ENCODE measurements at places on chromosomes 13 and 19.

DNA sequence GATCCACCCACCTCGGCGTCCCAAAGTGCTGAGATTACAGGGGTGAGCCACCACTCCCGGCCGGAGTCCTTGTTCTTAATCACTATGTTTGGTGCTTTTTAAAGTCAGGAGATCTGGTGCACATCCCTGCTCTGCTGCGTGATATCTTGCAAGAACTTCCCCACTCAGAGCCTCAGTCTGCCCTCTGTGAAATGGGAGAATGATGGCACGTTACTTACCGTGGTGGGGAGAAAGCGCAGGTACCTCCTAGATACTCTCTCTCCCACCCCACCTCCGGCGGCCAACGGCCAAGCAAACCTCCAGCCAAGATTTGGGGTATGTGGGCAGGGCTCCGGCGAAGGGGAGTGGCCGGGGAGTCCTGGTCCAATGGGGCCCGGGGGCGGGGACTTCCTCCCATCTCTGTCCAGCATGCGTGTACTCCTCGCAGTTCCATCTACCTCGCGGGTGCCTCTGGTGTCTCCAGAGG, at the start of gene RYR1:
TSS of gene RYR1 (plus strand) at position 424 of the 466 bp plus-strand sequence. CDS start 139 bp downstream, outside the sequence.
- peak within 1 kb of the TSS; percentile 76 for H3K4me3 ChIP-seq
- DNase-seq: peak; percentile 22
- peaks cover 5% of the 10 kb centered on the region for H3K36me3 ChIP-seq
- peaks cover 13% of the 10 kb centered on the region for H3K4me1 ChIP-seq
- no peak within 1 kb of the TSS for H3K27ac ChIP-seq

- H3K27ac ChIP-seq: peak overlapping the region; percentile 32
- no peaks in the 10 kb centered on the region for H3K36me3 ChIP-seq
- H3K4me1 ChIP-seq: peaks cover 9% of the 10 kb centered on the region
- H3K27me3 ChIP-seq: no peaks in the 10 kb centered on the region
- no peak for DNase-seq
Observed at GRCh38 chr19:9836021-9836420, 903 bp downstream of the PIN1 start.

DNA sequence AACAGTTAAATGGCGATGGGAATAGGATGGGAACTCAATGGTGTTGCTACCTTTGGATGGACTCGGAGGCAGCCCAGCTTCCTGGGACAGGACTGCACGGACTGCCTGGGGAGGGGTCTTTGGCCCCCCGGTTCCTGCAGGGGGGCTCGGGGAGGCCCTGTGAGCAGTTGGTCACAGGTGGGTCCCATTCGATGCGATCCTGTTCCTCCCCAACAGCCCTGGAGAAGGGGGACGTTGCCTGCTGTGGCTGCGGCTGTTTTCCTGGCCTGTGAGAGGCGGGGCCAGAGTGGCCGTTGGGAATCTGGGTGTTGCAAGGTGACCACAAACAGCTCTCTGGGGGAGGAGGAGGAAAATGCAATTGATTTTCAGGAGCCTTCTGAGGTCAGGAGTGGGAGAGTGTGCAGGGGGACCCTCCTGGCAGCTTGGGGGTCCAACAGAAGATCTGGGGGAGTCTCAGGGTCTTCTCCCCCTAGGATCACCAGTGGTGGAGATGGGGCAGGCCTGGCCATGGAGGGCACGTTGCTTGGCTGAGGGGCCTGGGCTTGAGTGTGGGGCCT, 1.9 kb upstream of the PLPPR3 start:
- H3K27ac ChIP-seq: no peak overlapping the region
- H3K27me3 ChIP-seq: peaks cover 12% of the 10 kb centered on the region
- H3K36me3 ChIP-seq: no peaks in the 10 kb centered on the region
- no peaks in the 10 kb centered on the region for H3K4me1 ChIP-seq
- no peak for DNase-seq

- no peak for DNase-seq
- H3K36me3 ChIP-seq: no peaks in the 10 kb centered on the region
- H3K4me3 ChIP-seq: no peak overlapping the region
- peaks cover 6% of the 10 kb centered on the region for H3K27me3 ChIP-seq
- no peak overlapping the region for H3K27ac ChIP-seq
Observed at GRCh38 chr13:53191091-53191490, 162.5 kb downstream of the OLFM4 start.

GRCh38 chr19:3178973-3179738, 587 bp downstream of the S1PR4 start:
- no peaks in the 10 kb centered on the region for H3K27me3 ChIP-seq
- H3K4me1 ChIP-seq: peaks cover 28% of the 10 kb centered on the region
- H3K36me3 ChIP-seq: peaks cover 11% of the 10 kb centered on the region
- H3K27ac ChIP-seq: peak overlapping the region; percentile 98
- H3K4me3 ChIP-seq: peak overlapping the region; percentile 98

DNA sequence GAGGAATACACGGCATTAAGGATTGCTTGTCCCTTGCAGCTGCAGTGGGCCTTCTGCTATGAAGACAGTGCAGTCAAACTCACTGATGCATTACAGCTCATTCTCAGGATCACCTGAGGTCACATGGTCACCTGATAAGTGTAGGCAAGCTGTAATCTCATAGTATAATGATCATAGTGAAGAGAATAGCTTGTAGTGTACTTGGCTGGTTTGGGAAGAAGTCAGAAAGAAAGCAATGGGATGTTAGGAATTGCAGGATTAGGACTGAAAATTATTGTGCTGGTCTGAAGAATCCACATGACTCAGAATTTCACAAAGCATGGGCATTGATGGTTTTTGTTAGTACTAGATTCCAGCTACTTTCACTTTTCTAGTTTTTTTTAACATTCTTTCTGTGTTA, 76.7 kb downstream of the MBNL2 start:
- DNase-seq: no peak
- no peak overlapping the region for H3K27ac ChIP-seq
- H3K4me1 ChIP-seq: peaks cover 26% of the 10 kb centered on the region
- H3K27me3 ChIP-seq: no peaks in the 10 kb centered on the region
- H3K4me3 ChIP-seq: no peak overlapping the region

GRCh38 chr13:66296875-66297274, 933.3 kb downstream of the PCDH9 start:
- H3K27me3 ChIP-seq: no peaks in the 10 kb centered on the region
- no peaks in the 10 kb centered on the region for H3K4me1 ChIP-seq
- no peak for DNase-seq
- H3K4me3 ChIP-seq: no peak overlapping the region
- H3K27ac ChIP-seq: no peak overlapping the region

DNA sequence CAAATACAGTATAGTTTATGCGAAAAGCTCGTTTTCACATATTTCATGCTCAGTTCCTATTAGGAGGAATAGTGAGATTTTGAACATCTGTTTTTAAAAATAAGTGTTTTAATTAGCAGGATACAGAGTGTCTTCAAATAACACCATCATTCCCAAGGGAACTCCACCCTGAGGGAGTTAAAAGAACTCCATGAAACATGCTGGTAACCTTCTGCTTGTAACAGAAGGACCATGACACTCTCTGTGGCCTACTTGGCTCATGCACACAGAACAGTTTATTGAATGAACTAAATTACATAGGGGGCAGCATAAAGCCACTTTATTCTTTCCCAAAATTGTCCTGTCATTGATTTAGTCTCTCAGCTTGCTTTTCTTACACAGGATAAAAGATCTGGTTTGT, 809.5 kb upstream of the SLITRK6 start:
- H3K4me3 ChIP-seq: no peak overlapping the region
- no peak overlapping the region for H3K27ac ChIP-seq
- no peaks in the 10 kb centered on the region for H3K4me1 ChIP-seq
- DNase-seq: no peak
- H3K36me3 ChIP-seq: no peaks in the 10 kb centered on the region

DNA sequence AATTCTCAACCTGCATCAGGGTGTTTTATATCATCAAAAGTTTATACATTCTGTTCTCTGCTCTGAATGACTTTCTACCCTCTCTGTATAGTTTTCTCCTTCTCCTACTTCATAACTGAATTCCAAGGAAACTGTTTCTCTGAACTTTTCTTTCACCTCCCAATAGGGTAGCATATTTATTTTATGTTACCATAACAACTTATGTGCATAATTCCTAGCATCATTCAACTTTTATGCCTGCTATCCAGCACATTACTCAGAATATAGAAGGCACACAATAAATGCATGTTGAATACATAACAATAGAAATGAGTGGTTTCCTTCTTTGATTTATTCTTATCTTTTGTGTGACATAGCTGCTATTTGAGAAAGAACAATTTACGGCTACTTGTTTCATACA, 2385.0 kb downstream of the PCDH9 start:
- H3K4me1 ChIP-seq: no peaks in the 10 kb centered on the region
- no peak for DNase-seq
- no peaks in the 10 kb centered on the region for H3K27me3 ChIP-seq
- H3K4me3 ChIP-seq: no peak overlapping the region
- H3K27ac ChIP-seq: no peak overlapping the region
- no peaks in the 10 kb centered on the region for H3K36me3 ChIP-seq

GRCh38 chr19:55101261-55101660, 16.2 kb downstream of the PPP1R12C start:
- H3K4me1 ChIP-seq: peaks cover 6% of the 10 kb centered on the region
- no peaks in the 10 kb centered on the region for H3K27me3 ChIP-seq
- peaks cover 2% of the 10 kb centered on the region for H3K36me3 ChIP-seq
- H3K27ac ChIP-seq: no peak overlapping the region
- H3K4me3 ChIP-seq: no peak overlapping the region
- no peak for DNase-seq

DNA sequence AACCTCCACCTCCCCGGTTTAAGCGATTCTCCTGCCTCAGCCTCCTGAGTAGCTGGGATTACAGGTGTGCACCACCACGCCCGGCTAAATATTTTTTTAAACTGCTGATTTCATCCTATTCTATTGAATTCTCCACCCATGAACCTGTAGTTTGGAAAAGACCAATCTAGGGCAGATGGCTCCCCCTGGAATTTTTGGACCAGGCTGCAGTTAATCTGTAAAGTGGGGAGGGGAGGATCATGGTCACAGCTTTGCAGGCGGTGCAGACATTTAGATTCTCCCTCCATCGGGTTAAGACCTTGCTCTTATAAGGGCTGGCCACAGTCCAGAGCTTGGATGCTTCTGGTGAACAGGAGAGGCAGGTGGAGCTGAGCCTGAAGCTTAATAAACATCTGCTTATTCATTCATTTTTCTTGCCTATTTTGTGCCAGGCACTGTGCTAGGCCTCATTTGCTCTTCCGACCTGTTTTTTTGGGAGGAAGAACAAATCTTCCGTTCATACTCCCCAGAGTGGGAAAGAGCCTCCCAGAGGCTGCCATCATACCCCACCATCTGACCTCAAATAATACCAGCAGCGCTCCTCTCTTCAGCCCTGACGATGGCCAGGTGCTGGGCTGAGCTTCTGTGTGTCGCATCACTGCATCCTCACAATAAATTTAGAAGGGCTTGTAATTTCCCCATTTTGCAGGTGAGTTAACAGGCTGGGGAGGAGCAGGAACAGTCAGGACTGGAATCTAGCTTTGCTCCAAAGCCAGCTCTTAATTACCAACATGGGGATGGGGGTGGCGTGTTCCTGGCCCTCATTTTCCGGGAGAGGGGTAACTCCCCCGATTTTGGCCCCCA, 902 bp upstream of the CCDC106 start:
- no peak for DNase-seq
- no peaks in the 10 kb centered on the region for H3K27me3 ChIP-seq
- peak overlapping the region; percentile 60 for H3K27ac ChIP-seq
- no peaks in the 10 kb centered on the region for H3K36me3 ChIP-seq
- H3K4me3 ChIP-seq: peak overlapping the region; percentile 71

DNA sequence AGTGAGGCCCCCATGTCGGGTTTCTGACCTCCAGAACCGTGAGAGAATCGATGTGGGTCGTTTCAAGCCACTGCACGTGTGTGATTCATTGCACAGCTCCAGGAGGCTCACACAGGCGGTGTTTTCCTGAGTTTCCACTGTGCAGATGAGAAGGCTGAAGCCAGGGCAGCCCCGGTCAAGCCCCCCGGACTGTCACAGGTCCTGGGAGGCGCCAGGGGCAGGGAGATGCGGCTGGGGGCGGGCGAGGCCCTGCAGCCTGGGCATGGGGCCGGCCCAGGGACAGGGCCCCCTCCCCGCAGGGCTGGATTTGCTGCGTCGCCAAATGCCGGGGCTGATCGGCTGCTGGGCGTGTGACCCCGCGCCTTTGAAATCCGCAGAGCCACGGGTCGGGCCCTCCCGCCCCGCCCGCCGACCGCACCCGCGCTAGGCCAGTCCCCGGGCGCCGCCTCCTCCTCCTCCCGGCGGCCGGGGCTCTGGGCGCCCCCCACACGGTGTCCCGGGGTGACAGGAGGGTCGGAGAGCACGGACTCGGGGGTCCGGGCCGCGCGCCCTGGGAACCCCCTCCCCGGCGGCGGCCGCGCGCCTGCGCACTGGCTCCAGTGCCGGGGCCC, 9.9 kb upstream of the MKNK2 start:
- H3K36me3 ChIP-seq: no peaks in the 10 kb centered on the region
- H3K4me1 ChIP-seq: peaks cover 29% of the 10 kb centered on the region
- H3K27ac ChIP-seq: peak overlapping the region; percentile 99

- no peak overlapping the region for H3K4me3 ChIP-seq
- H3K27me3 ChIP-seq: peaks cover 55% of the 10 kb centered on the region
- H3K4me1 ChIP-seq: peaks cover 14% of the 10 kb centered on the region
- no peak for DNase-seq
- H3K27ac ChIP-seq: no peak overlapping the region
Observed at GRCh38 chr19:49071860-49072547, 495 bp downstream of the KCNA7 start.

DNA sequence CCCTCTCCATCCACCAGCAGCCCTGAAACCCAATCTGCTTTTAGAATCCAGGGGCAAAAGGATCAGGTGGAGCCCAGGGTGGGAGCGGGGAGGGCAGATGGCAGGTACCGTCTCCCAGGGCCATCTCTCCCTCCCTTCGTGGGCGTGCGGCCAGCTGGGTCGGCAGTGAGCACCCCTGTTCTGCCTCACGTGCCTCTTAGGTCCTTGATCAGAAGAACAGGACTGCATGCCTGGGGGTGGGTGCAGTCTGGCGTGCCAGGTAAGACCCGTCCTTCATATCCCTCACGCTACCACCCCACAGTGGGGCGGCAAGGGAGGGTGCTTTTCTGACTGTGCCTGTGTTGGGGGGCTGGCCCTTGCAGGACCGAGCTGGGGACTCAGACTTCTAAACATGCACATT, 2.0 kb downstream of the SLC8A2 start:
- H3K36me3 ChIP-seq: peaks cover 6% of the 10 kb centered on the region
- H3K4me3 ChIP-seq: no peak overlapping the region
- no peak for DNase-seq
- H3K27ac ChIP-seq: no peak overlapping the region

- no peak for DNase-seq
- H3K4me1 ChIP-seq: no peaks in the 10 kb centered on the region
- H3K27me3 ChIP-seq: no peaks in the 10 kb centered on the region
- H3K36me3 ChIP-seq: peaks cover 4% of the 10 kb centered on the region
- no peak overlapping the region for H3K27ac ChIP-seq
- no peak overlapping the region for H3K4me3 ChIP-seq
Observed at GRCh38 chr19:11821474-11822109, 7.5 kb downstream of the ZNF440 start.

GRCh38 chr19:13833330-13834243, 38.3 kb downstream of the ZSWIM4 start:
- no peaks in the 10 kb centered on the region for H3K27me3 ChIP-seq
- peak overlapping the region; percentile 96 for H3K4me3 ChIP-seq
- DNase-seq: peak; percentile 96

GRCh38 chr13:43822969-43823368, 36.2 kb upstream of the ENOX1 start:
- no peak overlapping the region for H3K27ac ChIP-seq
- no peaks in the 10 kb centered on the region for H3K4me1 ChIP-seq
- peaks cover 6% of the 10 kb centered on the region for H3K27me3 ChIP-seq
- no peaks in the 10 kb centered on the region for H3K36me3 ChIP-seq
